Fibroblast of mammary gland (primary cell): ENCODE measurements at places on chromosomes 16 and 17.

DNA sequence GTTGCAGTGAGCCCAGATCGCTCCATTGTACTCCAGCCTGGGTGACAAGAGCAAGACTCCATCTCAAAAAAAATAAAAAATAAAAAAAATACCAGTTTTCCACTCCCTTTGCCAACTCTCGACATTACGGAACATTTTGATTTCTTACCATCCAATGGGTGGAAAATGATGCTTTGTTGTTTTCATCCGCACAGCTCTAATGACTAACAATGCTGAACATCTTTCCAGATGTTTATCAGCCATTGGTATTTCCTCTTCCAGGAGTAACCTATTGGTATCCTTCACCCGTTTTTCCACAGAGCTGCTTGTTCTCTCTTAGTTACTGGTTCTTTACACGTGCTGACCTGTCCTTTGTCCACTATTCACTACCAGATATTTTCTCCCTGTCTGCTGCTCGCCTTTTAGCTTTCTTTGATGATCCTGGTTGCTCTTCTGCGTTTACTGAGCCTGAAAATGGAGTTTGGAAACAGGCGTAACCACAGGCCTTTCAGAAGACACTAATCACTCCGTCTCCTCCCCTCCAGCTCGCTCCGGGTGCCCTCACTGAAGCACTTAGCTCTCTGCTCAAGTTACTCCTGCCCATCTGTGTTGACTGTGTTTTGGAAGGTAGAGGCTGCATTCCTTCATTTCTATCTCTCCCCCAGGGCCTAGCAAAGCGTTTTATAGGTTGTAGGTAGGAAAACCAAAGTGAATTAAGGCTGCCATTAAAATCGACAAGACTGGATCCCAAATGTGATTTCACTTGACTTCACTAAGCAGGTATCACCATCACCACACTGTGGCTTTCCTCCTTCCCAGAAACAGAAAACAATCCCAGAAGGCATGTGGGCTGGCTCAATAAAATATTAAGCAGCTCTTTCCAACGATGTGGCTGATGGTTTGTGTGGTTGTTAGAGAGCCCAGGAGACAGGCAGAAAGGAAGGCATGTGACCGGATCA, 8.9 kb downstream of the SHPK start:
- DNase-seq, result no peak

GRCh38 chr16:88866151-88866920, at the start of gene PABPN1L:
Gene PABPN1L (minus strand): TSS chr16:88866660. CDS start chr16:88866606, 54 bp downstream.
- no peak for DNase-seq

DNA sequence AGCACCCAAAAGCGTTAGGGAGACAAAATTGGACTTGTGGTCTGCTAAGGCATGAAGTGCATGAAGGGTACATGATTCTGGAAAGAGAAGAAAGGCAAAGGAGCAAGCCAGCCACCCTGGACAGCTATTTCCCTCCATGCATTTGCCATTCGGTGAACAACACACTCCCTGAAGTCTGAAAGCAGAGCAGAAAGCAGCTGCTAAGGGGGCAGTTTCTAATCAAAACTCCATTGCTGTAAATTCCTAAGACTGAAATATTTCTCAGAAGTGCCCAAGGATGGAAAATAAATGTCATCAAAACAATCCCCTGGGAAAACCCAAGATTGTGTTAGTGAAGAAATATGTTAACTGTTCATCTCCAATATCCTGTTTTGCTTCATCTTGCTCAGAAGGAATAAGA, 44.3 kb downstream of the PMP22 start:
- DNase-seq, result peak; percentile 37

DNA sequence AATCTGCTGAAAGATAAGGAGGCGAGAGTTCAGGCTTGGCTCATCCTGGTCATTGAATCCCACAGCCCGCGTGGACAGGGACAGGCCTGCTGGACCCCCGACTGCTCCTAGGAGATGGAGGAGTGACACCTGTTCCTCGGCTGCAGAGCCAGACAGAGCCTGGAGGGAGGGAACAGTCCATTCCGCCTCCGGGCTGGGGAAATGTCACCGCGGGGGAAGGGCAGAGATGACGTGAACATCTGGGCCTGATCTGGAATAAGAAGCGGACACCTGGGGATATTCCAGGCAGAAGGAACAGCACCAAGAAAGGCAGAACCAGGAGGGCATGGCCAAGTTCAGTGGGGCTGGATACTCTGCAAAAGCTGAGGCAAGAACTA, 1.5 kb downstream of the ZNF747 start:
- DNase-seq, result no peak

GRCh38 chr16:82857693-82858365, 231.1 kb downstream of the CDH13 start:
- no peak for DNase-seq

- no peak for DNase-seq
Measured at GRCh38 chr17:80869481-80870145, 122.0 kb upstream of the CHMP6 start.

DNA sequence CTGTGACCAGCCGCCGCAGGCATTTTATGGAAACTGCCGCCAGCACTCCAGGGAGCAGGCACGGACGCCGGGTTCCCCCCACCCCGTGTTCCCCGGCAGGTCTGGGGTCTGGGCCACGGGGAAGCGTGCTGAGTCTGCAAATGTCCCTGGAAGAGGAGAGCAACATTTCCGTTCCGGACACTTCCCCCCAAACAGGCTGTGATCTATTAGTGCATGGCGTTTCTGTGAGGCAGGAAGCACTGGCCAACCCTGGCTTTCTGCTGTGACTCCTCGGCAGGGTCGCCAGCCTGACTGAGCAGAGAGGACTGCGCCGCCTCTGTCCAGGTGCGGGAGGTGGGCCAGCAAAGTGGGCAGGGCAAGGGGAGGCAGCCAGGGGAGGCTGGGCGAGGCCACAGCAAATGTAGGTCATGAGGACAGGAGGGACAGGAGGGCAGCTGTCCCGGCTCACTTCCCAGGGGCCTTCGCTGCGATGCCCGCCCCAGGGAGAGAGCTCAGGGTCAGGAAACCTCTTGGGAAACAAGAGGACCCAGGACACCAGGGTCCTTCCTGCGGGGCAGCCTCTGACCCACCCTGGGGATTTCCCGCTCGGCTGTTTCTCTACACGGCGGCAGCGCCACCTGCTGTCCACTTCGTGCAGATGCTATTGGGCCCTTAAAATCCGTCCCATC, 9.5 kb downstream of the FOXF1 start:
- peak; percentile 57 for DNase-seq

GRCh38 chr16:11265124-11265523, 4.0 kb downstream of the TNP2 start:
- no peak for DNase-seq
